IMR-90 (cell line): ENCODE measurements at places on chromosomes 2 and 18. TPM values are rescaled to one million over a fixed set of nuclear protein-coding genes. Genes with fewer than 3 reads are reported as not detected.

The CACNB4 gene
- total RNA-seq: 0.28 and 0.36 TPM in 2 replicates

The THADA gene
- total RNA-seq: 21.3 and 22.8 TPM in 2 replicates

The SLC9A2 gene
- not detected in 2 replicates for total RNA-seq

The REG3G gene
- not detected in 2 replicates for total RNA-seq

The RAB3GAP1 gene
- total RNA-seq: 65.8 and 85.5 TPM in 2 replicates

The APLF gene
- 2.3 and 3.3 TPM in 2 replicates for total RNA-seq

The PSMA8 gene
- not detected in 2 replicates for total RNA-seq

The SPDYA gene
- not detected in 2 replicates for total RNA-seq

GRCh38 chr18:5543036-5543680 is 639 bp downstream of the EPB41L3 start:
- DNase-seq: no peak

- peak; percentile 61 for DNase-seq
Observed at GRCh38 chr2:202109737-202110184, 36.7 kb downstream of the KIAA2012 start.

DNA sequence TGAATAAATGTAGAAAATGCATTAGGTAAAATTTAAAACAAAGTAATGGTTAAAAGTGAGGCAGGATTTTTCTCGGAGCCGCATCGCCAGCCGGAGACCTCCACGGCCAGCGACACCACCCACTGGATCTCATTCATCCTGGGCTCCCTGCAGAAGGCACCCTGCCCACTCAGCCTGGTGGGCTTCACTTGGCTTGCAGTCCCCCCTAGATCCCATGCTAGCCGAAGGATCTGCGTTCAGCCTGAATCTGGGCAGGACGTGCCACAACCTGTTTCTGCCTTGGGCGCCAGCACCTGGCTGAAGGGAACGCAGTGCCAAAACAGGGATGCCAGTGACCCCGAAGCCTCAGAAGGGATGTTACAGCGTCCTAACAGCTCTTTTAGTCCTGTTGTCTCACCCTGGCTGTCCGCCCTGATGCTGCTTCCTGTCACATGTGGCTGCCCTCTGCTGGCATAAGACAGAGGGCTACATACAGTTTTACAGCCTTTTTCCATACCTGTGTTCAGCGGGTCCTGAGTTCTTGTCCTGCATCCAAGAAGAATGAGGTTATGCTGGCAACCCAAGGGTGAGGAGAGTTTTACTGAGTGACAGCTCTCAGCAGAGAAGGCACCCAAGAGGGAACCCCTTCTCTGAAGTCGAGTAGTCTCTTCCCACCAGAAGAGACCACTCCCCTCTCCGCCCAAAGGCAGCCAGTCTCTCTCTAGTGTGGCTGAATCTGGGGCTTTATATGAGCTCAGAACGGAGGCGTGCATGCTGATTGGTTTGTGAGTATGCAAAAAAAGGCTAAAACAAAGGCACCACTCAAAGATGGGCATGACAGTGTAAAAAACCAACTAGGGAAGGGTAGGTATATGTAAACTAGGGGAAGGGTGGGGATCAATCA is 173.1 kb upstream of the GYPC start:
- DNase-seq: no peak

GRCh38 chr18:31275722-31276463 is 42.1 kb upstream of the DSG1 start:
- no peak for DNase-seq

DNA sequence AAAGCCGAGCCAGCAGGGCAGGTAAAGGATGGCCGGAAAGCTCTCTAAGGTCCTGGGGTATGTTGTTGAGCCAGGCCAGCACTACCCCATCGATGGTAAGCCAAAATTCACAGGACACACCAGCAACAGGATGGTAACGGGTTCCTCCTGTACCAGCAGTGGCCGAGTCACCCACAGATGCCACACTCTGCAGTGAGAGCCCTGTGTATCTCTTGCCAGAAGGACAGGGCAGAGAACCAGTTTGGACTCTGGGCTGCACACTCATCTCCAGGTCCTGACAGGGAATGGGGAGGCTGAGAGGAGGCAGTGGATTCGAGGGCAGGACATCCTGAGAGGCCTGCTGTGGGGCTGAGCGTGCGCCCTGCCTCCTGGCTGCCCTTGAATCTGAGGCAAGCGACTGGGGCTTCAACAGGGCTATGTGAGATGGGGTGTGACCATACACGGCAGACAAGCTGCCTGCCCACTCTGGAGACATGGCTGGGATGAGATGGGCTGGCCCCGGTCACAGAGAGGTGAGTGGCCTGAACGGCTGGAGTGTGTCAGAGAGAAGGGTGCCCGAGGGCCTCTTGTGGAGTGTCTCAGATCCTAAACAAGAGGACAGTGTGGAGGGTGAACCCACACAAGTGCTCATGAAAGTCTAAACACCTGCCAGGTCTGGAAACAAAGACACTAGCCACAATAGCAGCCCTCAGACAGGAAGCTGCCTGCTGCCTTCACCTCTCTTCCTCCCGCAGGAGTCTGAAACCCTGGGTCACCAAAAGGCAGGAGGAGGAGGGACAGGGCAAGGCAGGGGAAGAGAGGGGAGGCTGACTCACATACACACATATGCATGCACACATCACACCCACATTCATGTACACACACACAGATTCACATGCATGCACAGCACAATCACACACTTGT is 182.3 kb downstream of the LOXHD1 start:
- no peak for DNase-seq

- no peak for DNase-seq
Observed at GRCh38 chr2:11539317-11540147, 5.7 kb downstream of the GREB1 start.

GRCh38 chr2:157596992-157597681 is 31.5 kb downstream of the ACVR1C start:
- DNase-seq: peak; percentile 1

DNA sequence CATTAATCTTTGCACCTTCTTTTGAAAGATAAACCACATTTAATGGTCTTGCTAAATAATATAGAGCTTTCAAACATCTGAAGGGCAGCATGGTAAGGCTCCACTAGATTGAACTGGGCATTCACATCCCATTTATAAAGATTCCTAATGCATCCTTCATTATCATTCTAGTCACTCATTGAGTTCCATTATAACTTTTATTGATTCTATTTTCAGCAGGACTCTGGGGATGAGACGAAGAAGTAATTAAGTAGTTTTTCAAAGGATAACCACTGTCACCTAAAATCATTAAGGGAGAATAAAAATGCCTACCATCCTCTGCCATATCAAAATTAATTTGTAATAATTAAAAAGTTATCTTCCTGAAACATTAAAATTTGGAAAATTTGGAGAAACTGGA is 60.2 kb upstream of the CTNNA2 start:
- DNase-seq: no peak

- no peak for DNase-seq
Observed at GRCh38 chr2:209823484-209823883, 51.9 kb downstream of the UNC80 start.

DNA sequence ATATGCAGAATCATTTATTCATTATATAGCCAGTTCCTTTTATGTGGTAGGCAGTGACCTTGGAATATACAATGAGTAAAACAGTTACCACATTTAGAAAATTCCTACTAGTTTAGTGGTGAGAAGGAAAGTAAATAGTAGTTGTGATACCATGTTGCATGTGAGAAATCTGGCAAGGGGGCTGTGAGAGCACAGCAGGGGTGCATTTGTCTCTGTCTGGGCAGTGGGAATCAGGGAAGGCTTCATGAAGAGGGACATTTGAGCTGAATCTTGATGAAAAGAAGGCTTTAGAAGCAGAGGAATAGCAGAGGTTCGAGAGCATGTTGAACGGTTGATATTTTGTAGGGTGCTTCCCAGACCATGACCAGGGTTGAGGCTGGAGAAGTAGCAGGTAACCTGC is 78.7 kb downstream of the RAB3GAP1 start:
- no peak for DNase-seq

DNA sequence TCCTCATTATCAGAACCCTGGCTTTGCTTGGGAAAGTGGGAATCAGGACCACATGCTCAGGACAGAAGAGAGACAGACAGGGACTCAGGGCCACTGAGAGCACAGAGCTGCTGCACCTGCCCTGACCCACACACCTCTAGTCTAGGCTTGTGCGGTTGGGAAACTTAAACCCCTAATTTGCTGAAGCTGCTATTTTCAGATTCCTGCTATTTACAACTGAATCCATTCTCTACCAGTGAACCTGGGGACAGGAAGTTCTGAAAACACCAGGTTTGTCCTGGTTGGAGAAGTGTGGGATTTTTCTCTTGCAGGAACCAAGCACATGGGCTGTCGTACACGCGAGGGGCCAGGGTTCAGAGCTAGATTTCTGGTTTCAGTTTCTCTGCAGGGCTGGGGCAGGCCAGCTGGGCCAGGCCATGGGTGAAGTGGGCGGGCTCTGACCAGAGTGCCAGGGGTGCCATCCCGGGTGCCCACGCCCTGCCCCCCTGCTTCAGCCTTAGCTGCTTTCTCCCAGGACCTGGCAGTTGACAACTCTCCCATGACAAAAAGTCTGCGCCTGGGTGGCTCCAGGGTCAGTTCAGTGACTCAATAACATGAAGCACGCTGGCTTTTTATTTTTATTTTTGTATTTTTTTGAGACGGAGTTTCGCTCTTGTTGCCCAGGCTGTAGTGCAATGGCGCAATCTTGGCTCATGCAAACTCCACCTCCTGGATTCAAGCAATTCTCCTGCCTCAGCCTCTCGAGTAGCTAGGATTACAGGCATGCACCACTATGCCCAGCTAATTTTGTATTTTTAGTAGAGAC is 51.3 kb upstream of the SLC1A4 start:
- DNase-seq: no peak

GRCh38 chr2:191013932-191014652 is at the start of gene STAT1:
Gene STAT1 (minus strand): TSS chr2:191014171. CDS start chr2:191010003, 4,168 bp downstream.
- DNase-seq: peak; percentile 93

DNA sequence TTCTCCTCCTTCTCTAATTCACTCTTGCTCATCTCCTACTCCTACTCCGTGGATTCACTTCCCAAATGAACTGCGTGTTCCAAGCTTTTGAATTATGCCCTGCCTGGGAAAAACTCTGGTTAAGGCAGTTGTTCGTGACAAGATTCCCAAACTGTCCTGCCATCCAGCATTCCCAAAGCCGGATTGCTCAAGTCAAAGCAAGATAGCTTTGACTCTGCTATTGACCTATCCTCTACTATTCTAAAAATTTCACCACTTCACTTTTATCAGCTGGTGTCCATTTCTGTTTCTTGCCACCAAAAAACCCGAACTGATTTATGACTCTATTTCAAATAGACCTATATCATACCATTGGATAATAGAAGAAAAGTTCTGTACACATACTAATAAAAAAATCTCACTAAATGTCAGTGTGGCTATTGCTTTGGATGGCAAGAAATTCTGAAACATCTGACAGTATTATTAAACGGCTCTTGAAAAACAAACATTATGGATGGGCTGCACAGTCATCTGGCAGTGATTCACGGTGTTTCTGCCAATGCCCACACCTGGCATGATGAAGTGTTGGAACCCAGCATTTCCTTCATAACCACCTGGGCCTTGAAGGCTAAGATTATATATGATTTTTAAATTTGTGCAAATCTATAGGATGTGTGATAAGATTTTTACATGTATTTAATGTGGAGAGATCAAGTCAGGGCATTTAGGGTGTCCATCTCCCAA is 87.4 kb downstream of the NCKAP5 start:
- no peak for DNase-seq

- no peak for DNase-seq
Observed at GRCh38 chr2:69047625-69048145, 34.7 kb downstream of the ANTXR1 start.

GRCh38 chr2:147232225-147232669 is 612.6 kb upstream of the ACVR2A start:
- DNase-seq: no peak

- peak; percentile 20 for DNase-seq
Observed at GRCh38 chr2:26080356-26080755, 46.5 kb downstream of the RAB10 start.

DNA sequence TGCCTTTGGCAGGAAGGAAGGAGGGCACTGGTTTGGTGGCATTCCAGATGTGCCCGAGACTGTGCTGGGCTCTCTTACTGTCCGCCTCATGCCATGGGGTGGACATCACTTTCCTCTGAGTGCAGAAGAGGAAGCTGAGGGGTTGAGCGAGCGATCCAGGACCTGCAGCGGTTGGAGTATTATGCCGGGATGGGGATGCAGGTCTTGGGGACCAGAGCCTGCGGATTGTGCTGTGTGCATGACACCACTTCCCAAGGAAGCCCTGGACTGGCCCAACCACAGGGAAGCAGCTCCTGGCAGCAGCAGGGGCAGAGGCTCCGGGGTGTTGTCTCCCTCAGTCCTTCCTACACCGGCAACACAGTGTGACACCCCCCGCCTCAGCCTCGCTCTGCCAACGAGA is 44.5 kb downstream of the ATP6V1C2 start:
- DNase-seq: no peak

DNA sequence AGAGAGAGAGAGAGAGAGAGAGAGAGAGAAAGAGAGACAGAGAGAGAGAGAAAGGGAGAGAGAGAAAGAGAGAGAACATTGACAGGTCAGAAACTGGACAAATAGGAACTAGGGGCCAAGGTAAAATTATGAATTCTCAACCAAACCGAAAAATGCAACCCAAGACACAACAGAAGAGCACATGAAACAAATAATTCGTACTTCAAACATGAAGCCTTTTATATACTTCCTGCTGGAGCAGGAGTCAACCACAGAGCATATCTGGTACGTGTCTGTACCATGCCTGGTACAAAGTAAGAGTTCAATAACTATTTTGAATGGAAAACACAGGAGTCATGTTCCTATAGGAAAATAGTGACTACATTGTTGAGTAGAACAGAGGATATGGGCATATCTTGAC is 6.5 kb upstream of the VPS54 start:
- DNase-seq: no peak

GRCh38 chr2:100800915-100801314 is 19.0 kb upstream of the NPAS2 start:
- DNase-seq: peak; percentile 63

GRCh38 chr2:68849579-68850030 is 21.6 kb downstream of the BMP10 start:
- DNase-seq: peak; percentile 89

- peak; percentile 84 for DNase-seq
Observed at GRCh38 chr18:58493516-58494253, 135.2 kb downstream of the ALPK2 start.

DNA sequence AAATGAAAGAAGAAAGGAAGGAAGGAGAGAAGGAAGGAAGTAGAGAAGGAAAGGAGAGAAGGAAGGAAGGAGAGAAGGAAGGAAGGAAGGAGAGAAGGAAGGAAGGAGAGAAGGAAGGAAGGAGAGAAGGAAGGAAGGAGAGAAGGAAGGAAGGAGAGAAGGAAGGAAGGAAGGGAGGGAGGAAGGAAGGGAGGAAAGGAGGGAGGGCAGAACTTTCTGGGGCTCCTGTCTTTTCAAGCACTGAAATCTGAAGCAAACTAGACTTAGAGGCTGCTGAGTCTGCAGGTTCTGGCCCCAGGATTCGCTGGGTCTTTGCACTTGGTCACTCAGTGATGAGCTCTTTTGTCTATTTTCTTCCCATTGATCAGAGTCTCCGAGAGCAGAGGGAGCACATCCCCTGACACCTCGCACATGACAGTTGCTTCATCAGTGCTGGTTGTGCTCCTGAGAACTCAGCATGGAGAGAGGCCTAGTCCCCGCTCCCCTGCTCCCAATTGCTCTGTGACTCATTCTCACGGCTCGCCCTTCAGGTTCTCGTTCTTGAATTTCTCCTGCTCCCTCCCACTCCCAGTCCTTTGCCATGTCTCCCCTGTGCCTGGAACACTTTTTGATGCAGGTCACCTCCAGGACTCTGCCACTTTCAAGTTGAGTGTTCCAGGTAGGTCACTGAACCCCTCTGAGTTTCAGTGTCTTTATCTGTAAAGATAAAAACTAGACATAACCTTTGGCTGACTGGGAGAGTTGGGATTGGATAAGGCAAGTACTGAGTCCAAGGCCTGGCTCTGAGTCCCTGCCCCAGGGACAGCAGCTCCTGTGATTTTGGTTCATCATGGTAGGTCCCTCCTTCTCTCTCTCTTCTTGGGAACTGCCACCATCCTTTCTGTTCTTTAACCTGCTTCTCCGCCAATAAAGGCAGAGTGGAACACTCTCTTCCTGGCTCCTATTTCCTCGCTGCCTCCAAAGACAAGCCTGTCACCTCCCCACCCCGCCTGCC is 55.2 kb downstream of the TNP1 start:
- peak; percentile 28 for DNase-seq
